ENCODE measurements at places on chromosomes 7 and 10.

DNA sequence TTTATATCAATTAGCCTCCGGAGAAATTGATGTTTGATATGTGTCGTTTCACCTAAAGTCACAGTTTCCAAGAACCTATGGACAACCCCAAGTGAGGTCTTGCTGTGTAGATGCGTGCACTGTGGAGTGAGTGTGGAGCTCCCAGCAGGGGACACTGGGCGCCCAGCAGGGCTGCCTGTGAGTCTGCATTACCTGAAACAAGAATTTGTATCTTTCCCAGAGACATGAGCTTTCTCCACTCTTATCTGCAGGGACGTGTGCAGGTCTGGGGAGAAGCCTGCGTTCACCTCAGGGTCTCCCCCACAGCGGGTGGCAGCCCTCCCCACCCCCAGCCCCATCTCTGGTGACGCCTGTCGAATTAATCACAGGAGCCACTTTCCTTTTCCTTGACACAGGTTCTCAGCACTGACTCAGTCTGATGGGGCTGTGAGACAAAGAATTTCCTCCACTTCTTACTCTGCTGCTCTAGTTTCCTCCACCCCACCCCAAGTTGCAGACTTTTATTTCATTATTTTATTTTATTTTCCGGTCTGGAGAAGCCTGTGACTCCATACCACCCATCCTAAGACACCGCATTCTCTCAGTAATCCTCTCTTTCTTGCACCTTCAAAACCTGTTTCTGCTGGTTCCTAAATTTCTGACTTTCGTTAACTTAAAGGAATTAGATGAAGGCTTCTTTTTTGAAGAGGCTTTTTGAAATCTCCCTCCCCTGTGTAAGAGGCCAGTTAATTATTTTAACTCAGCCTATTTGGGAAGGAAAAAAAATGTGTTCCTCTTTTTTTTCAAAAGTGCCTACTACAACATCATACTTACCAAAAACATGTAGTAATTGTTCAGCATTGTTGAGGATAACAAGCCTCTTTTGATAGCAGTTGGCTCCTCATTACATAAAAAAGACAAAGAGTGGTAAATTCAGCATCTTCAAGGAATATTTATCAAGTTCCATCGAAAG lies 17.0 kb upstream of the INSIG1 start:
- DNase-seq, result no peak

- DNase-seq, result no peak
Observed at GRCh38 chr7:150879345-150879744, 27.0 kb downstream of the AOC1 start.

DNA sequence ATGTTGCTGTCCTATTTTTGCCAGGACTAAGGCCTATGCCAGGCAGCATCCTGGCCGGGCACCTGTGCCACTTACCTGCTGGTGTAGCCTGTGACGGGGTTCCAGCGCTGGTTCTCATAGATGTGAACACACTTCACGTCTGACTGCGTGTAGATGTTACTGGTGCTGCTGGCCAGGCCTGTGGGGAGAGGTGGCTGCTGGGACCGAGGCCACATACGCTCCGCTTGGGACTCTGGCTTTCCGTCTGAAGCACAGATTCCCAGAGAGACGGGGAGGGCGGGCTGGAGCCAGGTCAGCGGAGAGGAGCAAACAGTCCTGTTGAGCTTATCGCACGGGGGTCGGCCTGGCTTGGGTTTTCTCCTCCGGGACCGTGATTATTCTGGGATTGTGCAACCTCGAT lies 16.7 kb downstream of the BHLHA15 start:
- peak; percentile 58 for DNase-seq

DNA sequence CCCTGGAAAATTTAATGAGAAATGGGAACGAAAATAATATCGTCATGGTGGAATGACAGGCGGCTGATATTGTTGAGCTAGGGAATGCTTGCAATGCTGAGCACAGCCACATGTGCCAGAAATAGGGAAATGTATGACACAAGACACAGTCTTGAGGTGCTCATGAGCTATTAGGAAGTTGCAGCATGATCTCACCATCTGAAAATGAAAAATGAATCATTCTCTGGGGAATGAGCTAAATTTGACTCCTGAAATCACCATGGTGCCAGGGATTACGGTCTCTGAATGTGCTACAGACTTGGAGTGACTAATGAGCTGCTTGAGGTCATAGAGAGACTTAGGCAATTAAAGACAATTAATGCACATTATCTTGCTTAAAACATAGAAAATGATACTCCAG lies 845.0 kb downstream of the CNTNAP2 start:
- DNase-seq, result no peak

DNA sequence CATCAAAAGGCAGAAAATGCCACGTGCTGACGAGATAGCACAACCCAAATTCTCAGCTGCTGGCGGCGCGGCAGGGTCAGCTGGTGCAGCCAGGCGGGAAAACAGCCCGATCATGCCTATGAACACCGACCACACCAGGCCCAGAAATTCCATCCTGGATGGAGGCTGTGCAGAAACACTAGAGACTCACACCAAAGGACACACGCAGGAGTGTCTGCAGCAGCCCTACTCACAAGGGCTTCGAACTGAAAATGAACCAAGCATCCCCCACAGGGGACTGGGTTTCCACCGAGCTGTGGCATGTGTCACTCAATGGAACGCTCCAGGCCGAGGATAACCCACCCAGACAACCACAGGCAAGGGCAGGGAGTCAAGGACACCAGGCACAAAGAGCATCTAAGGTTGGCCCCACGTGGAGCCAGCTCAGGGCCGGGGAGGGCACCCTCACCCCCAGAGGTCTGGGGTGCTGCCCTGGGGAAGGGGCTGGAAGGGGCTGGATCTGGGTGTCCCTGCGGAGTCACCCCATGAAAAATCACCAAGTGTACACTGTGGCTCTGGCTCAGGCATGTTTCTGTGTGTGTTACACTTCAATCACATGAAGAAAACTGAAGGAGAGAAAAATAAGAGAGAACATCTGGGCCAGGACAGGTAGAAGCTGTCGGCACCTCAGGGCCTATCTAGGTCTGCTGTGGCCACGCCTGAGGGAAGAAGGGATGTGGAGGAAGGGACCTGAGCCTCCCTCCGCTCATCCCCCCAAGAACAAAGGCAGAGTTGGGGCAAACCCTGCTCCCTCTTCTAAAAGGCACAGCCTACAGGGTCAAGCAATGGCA lies 33.0 kb downstream of the RASGEF1A start:
- no peak for DNase-seq

DNA sequence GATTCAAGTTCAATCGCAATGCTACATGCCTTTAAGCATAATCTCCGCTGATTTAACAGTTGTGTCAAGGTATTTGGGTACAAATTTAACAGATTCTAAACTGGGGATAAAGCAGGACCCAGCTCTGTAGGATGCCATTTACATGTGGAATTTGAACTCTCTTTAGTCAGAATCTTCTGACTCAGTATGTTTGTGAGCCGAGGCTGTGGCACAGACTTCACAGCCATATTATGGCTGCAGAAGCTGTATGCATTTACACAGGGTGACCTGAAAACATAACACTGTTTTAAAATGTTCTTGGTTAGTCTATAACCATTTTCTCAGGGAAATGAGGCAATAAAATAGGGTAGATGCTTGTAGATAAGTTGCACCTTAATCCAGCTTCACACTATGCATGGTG lies 8.7 kb downstream of the PDLIM1 start:
- no peak for DNase-seq

DNA sequence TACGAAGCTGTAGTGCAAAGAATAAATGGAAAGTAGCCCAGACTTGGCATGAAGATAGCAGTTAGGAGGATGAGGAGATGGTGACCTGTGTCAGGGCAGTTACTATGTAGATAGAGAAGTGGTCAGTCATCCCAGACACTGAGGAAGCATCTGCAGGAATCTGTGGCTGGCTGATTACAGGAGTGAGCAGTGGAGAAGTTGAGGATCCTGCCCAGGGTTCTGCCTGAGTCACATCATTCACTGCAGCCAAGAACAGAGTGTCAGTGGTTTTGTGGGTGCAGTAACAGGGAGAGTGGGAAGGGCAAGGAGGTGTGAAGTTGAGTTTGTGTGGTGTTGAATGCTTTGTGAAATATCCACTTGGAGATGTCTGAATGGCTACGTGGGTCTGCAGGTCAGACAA lies 676.4 kb upstream of the NRP1 start:
- DNase-seq, result no peak

All from pancreas (tissue), 10 donors.